Effector memory CD4-positive, alpha-beta T cell (primary cell): ENCODE measurements at places on chromosomes 12 and 14.

DNA sequence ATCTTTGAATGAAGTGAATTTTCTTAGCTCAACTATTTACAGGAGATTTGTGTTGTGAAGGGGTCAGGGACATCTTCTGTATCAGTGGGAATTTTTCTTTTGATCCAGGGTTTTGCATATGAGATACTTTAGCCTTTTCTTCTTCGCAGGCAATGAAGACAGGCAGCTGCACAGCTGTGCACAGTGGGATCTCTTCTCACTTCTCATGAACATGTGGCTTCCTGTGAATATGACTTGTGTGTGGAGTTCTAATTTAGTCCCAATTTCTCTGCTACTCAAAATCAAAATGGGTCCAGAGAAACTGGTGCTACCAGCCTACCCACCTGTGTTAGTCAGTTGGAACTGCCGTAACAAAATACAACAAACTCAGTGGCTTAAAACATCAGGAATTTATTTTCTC is 37.8 kb downstream of the ARF6 start:
- DNase-seq = no peak

GRCh38 chr12:70724444-70724843 is 87.2 kb upstream of the PTPRB start:
- DNase-seq = no peak

DNA sequence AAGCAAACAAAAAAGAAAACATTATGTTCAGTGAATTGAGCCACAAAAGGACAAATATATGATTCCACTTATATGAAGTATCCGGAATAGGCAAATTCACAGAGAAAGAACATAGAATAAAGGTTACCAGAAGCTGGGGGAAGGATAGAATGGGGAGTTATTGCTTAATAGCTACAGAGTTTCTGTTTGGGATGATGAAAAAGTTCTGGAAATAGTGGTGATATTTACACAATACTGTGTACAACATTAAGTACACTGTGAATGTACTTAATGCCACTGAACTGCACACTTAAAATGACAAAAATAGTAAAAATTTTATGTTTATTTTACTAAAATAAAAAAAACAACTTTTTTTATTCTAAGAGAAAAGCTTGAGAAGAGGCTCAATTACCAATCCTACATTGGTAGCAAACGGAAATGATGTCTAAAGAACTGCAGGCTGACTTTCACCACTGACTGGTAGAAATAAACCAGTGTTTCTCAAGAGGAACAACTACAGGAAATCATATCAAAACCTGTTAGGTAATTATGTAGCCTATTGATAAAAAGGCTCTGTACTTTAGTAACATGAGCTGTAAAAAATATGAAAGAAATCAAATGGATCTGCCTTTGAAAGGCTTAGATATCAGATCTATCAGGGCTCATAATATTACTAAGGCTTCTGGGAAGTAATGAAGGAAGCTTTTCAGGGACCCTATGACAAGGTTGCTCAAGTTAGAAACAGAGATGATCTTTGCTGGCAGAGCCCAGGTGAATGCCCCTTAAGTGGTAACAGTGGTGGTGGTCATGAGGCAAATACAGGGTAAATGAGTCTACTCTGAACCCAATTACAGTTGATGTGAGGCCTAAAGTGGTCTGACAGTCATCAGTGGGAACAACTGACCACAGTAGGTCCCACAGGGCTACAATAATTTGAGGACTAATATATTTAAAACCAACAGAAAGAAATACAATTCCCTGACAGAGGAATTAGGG is 41.3 kb downstream of the BAZ1A start:
- DNase-seq = no peak

DNA sequence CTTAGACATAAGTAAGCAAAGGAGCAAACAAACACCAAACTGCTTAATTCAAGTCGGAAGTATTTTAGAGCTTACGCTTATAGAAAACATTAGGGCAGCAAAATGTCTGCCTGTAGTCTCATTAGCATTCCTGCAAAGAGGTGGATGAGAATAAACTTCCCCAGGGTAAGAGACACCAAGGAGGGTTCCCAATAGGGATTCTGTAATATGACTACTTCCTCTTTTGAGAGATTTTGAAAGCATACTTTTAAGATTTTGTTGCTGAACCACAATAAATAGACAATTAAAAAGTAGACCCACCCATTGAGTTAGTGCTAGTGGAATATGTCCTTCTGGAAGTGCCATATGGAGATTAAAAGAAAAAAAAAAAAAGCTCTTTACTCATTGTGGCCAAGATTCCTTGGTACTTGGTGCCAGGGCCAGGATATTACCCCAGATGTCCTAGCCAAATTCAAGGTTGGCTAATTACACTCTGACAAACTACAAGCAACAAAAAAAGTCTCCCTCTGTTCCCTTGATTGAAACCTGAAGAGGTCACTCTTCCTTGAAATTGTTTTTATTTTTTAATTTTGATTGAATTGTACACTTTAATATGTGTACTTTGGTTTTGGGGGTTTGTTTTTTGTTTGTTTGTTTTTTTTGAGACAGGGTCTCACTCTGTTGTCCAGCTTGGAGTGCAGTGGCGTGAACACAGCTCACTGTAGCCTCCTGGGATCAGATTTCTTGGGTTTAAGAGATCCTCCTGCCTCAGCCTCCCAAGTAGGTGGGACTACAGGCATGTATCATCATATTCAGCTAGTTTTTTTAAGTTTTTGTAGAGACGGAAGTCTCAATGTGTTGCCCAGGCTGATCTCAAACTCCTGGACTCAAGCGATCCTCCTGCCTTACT is 8.7 kb downstream of the CLIP1 start:
- no peak for DNase-seq

DNA sequence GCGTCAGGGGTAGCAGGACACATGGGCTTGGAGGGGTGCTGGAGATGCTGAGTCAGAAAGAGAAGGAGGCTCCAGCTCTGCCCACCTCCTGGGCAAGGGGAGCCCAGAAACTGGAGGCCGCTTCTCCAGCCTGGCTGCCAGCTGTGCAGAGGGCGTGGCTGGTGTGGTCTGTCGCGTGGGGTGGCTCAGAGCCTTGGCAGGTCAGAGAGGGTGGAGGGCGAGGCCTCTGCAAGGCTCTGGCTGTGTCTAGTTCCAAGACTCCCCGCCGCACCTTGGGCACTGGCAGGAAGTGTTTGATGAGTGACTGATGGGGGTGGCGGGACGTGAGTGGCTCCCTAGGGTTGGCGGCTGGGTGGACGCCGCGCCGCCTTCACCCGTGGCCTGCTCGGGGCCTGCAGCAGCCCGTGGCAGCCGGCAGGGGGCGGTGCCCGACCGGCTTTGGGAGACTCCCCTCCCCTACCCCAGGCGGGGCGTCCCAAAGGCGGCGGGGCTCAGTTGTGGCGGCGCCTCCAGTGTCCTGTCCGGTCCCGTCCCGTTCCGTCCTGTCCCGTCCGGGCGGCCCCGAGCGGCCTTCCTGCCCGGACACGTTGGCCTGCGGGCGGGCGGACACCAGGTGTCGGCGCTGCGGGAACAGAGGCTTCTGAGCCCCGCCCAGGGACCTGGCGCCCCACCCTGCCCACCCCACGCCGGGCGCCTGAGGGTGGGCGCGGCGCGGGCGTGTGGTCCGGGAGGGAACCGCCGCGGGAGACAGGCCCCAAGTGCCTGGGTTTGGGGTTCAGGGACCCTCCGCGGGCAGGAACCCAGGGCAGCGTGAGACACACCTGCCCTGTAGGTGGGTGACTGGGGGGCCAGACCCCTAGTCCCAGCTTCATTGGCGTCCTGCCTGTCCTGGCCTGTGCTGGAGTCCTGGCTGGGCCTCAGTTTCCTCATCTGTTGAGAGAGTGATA is 39.7 kb downstream of the KRT80 start:
- peak; percentile 52 for DNase-seq

DNA sequence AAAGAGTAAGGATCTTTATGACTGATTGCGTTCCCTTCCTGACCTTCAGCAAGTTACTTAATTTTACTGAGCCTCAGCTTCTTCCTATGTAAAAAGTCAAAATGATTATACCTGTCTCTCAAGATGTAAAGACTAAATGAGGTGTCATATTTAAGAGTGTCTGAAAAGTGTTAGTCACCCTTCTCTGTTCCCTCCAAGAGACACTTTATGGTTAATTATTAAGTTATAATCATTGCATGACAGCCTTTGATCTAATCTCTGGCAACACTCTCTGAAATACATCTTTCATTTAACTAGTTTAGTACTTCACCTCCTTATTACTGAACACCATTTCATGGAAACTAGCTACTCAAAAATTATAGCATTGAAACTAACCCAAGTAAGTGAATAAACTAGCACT is 54.8 kb downstream of the BMAL2 start:
- DNase-seq = no peak

DNA sequence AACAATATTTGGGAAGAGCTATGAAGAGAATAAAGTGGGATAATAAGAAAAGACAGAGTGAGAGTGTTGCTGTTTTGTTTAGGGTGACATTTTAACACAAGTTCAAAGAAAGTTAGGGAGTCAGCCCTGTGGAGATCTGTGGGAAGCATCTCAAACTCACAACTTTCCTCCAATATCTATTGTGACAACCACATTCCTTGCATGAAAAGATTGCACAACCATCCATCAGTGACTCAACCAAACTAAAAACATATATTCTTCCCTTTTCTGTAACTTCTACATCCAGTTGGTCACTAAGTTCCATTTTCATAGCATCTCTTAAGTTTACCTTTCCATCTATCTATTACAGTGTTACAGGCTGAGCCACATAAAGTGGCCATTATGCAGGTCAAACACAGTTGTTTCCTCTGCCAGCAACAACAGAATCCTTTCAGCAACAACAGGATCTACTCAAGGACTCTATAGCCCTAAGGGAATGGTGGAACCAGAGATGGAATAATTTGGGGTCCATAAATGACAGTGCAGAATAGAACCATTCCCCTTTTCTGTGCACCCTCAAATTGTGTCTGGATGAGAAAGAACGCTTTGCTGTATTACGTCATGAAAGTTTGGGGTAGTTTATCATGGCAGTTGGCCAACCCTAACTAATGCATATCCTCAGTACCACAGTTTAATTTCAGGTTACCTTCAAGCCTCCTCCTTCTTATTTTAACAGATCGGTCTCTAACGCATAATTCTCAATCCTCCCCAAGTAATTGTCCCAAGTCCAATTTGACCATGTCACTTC is 118.8 kb downstream of the ST8SIA1 start:
- no peak for DNase-seq

DNA sequence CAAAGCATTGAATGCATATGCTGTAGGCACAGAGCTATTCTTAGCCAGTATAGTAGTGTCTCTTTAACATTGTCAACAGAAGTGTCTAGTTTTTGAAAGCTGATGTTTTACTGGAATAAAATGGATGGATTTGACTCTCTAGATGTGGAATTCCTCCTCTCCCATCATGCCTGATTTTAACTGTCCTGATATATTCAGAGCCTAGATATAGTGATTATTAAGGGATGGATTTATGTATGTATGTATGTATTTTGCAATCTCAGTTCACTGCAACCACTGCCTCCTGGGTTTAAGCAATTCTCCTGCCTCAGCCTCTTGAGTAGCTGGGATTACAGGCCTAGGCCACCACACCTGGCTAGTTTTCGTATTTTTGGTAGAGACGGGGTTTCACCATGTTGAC is 144.8 kb upstream of the NAV3 start:
- DNase-seq = no peak

DNA sequence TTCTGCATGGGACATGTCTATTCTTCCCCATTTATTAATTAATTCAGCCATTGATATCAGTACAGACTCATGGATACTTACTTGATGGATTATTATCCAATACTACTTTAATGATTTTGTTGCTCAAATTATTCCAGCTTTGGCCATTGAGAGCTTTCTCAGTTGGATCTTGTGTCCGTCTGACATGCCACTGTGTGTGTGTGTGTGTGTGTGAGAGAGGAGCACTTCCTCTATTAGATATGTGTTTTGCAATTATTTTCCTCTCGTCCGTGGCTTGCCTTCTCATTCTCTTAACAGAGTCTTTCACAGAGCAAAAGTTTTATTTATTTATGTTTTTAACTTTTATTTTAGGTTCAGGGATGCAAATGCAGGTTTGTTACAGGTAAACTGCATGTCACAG is 194.2 kb downstream of the ADGRD1 start:
- no peak for DNase-seq

- DNase-seq = no peak
These were observed 376.8 kb downstream of the RGS6 start for GRCh38 chr14:72308967-72309485.

GRCh38 chr14:97290065-97290464 is 492.9 kb downstream of the VRK1 start:
- no peak for DNase-seq

DNA sequence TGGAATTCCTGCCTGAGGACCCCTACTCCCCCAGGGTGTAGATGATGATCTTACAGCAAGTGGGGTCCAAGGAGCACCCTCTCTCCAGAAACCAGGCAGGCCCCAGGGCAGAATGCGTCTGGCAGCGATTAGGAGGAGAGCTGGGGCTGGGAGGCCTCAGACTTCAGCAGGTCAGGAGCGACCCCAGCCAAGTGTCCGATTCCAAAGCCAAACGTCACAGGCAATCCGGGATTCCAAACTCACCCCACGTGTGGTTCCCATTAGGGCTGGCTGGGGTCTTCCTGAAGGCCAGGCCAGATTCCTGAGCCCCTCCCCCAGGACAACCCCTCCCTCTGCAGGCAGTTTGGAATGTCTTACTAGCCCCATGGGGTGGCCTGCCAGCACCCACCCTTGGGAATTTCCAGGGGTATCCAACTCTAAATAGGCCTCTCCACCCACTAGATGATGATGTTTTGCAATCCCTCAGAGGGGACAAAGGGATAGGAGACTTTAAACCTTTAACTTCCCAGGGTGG is 17.3 kb upstream of the FIGNL2 start:
- no peak for DNase-seq

DNA sequence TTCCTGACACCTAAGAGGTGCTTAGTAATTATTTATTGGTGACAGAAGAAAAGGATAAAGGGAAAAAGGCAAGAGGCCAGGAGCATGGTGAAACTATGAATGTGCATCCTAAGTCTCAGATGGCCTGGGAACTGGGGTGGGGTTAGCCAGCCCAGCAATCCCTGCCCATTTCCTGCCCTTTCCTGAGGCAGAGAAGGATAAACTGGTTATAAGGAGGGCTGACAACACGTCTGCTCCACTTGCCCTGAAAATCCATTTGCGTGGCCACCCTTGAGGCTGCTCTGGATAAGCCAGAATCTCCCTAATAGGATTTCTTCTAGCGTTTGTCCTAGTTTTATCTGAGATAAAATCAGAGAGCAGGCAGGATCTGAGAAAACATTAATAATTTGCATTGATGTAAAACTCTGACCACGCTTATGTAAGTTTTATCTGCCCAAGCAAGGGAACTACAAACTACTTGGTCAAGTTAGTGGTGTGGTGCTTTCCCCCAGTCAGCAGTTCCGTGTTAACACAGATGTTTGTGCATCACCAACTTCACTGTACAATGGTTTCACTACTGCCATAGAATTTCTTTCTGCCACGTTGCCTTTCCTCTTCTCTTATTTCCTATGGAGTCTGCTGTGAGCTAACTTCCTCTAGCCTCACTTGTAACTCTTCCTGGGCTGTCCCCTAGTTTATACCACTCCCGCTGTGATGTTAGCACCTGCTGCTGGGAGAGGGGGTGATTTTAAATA is 392.7 kb downstream of the RPS29 start:
- DNase-seq = no peak

GRCh38 chr12:65324551-65324950 is 46.1 kb downstream of the MSRB3 start:
- no peak for DNase-seq
